ENCODE measurements at places on chromosomes 7 and 10.

DNA sequence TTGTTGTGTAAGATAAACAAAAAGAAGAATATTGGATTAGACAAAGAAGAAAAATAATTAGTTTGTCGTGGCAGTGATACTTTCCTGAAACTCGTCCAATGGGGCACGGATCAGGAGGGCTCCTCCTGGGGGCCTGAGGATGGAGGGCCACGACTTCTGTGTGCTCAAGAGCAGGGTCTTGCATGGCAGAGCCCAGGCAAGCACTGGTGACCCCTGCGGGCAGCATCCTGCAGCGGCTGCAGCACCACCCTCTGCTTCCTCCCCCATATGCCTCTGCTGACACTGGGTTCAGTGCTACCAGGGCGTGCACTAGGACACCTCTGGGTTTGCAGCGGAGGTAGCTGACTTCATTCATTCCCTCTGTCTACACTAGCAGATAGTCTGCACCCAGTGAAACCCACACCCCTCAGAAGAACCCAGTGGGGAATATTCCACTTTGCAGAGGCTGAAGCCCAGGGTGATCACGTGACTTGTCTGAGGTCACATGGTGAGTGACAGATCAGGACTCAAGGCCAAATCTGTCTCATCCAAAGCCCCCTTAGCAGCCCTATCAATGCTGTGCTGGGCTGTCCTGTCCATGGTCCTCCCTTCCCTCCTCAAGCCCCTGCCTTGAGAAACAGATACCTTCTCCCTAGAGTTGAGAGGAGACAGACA, 375.5 kb downstream of the TCERG1L start:
- no peak for DNase-seq

GRCh38 chr7:122485856-122486255, 181.3 kb upstream of the FEZF1 start:
- no peak for DNase-seq

- no peak for DNase-seq
Measured at GRCh38 chr10:45502458-45502857, 128.4 kb downstream of the ALOX5 start.

DNA sequence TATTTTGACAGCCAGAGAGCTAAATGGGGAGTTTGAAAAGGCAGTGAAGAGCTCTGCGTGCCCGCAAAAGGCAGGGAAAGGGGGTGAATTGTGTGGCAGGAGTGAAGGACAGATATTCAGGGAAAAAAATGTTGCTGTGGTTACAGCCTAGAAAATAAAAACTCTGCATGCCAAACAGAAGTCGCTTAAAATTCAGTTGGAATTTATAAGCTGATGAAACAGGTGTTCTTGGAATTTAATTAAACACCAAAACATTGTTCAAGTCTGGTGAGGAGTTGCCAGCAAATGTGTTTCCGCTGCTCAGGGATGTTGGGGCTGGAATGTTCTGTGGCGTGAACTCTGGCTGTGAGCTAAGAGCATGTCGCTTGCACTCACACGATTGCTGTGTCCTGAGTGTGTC, 169.3 kb downstream of the ADRA2A start:
- DNase-seq: no peak

DNA sequence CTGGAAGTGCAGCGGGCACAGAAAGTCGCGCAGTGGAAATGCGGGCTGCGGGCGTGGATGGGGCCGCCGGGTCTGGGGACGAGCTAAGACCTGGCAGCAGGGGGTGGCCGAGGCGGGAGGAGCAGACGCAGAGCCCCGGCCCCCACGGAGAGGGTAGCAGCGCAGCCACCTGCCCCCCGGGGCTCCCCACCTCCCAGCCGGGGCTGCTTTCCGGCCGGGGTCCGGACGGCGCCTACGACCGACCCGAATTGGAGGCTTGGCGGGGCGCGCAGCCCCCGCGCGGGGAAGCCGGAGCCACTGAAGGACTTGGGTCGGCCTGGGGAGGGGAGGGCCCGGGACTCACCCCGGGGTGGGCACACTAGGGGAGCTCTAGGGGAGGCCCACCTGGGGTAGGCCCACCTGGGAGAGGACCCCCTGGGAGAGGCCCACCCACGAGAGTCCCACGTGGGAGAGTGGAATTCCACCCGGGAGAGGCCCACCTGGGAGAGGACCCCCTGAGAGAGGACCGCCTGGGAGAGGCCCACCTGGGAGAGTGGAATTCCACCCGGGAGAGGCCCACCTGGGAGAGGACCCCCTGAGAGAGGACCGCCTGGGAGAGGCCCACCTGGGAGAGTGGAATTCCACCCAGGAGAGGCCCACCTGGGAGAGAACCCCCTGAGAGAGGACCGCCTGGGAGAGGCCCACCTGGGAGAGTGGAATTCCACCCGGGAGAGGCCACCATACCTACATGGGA, 854 bp upstream of the CFAP46 start:
- no peak for DNase-seq

- peak; percentile 12 for DNase-seq
Measured at GRCh38 chr10:69716711-69717560, 84.8 kb upstream of the COL13A1 start.
